ENCODE measurements at places on chromosomes 7 and 10.

GRCh38 chr10:32166365-32166764 lies 110.1 kb upstream of the KIF5B start:
- DNase-seq = no peak

DNA sequence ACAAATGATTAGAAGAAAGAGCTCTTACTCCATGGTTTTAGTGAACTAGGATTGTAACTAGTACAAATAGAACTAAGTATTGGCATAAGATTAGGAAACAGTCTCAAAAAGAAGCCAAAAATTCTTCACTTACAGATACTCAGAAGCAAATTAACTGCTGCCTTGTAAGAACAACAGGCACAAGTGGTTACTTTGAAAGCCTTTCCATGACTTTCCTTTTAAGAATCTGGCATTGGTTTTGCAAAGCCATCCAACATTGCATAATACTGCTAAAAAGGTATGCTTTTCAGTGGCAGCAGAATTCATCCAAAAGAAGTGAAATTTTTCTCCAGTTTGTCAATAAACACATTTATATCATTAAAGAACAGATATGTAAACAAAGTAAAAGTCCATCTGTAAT lies 126.8 kb upstream of the ODAD2 start:
- DNase-seq = no peak

DNA sequence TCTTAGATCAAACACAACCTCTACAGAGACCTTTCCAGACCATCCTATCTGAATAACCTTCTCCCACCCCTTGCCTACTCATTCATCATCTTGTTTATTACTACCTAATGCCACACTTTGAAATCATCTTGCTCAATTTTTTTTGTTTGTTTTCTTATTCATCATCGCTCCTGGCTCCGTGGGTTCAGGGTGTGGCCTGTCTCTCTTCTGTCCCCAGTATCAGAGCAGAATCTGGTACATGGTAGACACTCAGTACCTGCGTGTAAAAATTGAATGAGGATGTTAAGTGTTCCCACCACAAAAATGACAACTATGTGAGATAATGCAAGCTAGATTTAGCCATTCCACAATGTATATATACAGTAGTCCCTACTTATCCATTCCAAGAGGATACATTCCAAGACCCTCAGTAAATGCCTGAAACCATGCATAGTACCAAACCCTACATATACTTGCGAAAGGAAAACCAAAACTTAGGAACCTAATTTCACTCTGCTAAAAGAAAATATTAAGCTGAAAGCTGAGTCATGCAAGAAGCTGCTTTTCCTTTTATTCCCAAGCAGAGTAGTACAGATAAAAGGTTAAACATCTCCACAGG lies 72.1 kb upstream of the SEC61G start:
- DNase-seq = no peak

DNA sequence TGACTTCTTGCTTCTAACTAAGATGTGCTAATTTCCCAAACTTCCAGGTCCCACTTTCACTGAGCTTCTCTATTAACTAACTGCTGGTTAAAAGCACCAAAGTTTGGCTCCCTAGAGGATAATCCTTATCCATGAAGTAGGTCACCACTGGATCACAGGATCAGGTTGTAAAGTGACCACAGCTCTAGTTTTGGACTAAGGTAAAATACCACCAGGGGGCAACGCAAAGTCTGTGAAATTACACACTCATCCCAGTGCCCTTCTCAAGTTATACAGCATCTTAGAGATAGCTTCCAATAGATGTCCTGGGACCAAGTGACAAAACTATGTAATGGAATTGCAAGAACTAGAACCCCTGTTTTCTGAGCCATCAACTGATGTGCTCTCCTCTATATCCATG lies 116.4 kb upstream of the ASAH2 start:
- DNase-seq = peak; percentile 10

GRCh38 chr7:131774419-131775220 lies 218.2 kb upstream of the PODXL start:
- no peak for DNase-seq

DNA sequence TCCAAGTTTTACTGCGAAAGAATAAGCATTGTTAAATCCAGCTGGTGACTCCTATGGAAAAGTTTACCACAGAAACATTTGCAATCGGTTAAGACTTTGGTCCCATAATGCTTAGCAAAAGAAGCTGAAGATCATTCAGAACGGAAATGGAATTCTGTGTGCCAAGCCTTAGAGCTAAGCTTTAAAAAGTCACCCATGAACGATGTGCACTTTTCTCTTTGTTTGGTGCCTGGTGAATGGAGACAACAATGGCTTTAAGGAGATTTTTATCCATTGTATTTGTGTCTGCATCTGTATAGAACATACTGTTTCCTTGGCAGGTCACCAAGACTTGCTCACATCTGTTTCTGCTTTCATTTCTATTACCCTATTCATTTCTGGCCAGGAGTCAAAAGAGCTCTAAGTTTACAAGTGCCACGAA lies 26.3 kb upstream of the COL1A2 start:
- DNase-seq = no peak

DNA sequence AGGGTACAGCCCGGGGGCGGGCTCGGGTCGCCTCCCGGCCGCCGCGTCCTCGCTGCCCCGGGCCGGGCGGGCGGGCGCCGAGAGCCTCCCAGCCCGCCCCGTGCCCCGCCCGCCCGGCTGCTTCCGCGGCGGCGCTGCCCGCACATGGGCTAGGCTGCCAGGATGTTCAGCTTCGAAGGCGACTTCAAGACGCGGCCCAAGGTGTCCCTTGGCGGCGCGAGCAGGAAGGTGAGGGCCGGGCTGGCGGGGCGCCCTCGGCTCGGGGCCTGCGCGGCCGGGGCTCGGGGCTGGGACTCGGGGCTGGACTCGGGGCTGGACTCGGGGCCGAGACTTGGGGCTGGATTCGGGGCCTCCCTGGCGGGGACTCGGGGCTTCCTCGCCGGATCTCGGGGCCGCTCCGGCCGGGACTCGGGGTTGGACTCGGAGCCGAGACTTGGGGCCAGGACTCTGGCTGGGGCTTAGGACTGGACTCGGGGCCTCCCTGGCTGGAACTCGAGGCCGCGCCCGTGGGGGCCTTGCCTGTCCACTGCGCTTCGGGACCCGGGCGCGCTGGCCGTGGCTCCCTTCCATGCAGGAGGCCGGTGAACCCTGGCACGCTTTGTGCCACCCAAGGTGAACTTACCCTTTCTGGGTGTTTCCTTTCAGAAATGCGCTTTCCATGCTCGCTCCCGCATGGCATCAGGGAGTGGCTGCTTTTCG lies 534 bp downstream of the UBE3C start:
- no peak for DNase-seq

- DNase-seq = no peak
Observed at GRCh38 chr7:39417642-39418041, 148.6 kb upstream of the YAE1 start.

GRCh38 chr10:79057481-79058275 lies 11.1 kb upstream of the ZMIZ1 start:
- no peak for DNase-seq

DNA sequence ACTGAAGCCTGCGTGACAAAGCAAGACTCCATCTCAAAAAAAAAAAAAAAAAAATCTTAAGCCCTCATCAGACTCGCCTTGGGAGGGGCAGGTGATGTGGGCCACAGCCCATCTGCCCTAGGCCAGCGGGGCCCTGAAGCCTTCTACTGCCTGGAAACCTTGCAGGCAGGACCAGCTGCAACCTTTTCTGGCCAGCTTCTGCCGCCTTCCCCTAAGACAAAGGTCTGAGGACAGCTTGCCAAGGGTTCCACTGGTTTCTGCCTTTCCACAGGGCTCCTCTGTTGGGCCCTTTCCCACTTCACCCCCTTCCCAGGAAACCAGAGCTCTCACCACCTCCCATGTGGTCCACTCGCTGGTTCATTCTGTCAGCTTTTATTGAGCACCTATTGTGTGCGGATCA lies 35.2 kb downstream of the UBTD1 start:
- DNase-seq = no peak

GRCh38 chr7:31061185-31061584 lies 9.1 kb downstream of the ADCYAP1R1 start:
- no peak for DNase-seq

GRCh38 chr10:128095027-128095752 lies 31.0 kb downstream of the MKI67 start:
- no peak for DNase-seq

- DNase-seq = no peak
Observed at GRCh38 chr10:129910861-129911260, 53.2 kb downstream of the EBF3 start.

DNA sequence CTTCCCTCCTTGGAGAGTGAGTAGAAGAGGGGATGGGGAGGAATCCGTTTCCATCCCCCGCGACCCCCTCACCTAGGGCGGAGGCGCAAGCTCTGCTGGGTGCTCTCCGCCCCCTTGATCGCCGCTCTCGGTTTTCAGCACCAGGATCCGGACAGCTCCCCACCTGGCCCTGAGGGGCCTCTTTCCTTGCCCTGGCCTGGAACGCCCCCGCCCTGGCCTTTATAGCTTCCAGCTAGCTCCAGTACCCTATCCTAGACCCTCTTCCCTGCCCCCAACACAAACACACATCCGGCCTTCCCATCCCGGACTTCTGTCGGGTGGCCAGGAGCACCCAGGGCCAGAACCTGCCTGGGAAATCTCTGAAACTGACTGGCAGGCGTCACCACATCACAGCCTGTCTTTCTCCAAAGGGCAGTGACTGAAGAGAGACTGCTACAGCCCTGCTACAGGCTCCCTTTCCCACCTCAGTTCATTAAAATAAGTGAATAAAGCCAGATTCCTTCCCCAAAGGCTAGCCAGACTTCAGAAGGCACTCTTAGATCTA lies 72.3 kb upstream of the LEP start:
- no peak for DNase-seq

DNA sequence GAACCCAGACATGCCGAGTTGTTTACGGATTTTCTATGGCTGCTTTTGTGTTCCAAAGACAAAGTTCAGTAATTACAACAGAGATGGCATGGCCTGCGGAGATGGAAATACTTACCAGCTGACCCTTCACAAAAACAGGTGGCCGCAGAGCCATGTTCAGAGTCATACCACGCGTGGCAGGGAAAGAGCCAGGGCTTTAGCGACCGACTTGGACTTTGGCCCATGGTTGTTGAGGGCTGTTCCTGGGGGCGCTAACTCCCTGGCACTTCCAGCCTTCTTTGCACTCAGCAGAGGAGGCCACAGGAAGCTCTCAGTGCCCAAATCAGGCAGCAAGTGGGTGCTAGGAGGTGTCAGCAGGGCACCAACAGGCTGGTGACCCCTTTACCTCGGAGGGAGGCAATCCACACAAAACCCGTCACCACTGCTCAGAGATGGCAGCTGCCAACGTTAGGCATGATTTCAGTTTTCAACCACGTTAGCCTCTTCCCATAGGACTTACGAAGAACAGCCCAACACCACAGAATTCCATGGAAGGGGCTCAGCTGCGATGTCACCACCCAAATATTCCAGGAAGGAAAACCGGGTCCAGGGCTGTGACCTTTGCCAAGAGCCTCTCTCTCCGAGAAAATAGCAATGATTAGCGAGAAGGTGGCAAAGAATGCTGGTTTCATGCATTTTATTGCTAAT lies 21.4 kb upstream of the CNPY1 start:
- no peak for DNase-seq

- no peak for DNase-seq
Observed at GRCh38 chr10:58715061-58715460, 202.4 kb downstream of the BICC1 start.

DNA sequence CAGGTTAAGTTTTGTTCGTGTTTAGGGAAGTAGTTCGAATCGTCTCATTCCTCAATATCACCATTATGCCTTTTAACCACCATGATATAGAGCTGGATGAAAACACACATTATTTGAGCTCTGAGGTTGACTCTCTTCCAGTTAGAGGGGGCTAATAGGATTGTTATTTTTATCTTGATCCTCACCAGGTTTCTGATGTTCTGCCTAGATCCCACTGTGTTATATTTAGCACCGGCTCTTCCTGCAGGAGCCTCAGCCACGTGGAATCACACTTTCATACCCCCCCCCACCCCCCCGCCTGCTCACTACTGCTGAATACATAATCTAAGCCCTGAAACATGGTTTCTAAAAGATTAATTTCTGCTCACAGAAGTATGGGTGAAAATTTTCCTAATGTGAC lies 88.3 kb downstream of the NRCAM start:
- no peak for DNase-seq
